ENCODE measurements at places on chromosomes 16 and 17.

- DNase-seq: no peak
These were observed 80.2 kb upstream of the STAC2 start for GRCh38 chr17:39305978-39306377.

DNA sequence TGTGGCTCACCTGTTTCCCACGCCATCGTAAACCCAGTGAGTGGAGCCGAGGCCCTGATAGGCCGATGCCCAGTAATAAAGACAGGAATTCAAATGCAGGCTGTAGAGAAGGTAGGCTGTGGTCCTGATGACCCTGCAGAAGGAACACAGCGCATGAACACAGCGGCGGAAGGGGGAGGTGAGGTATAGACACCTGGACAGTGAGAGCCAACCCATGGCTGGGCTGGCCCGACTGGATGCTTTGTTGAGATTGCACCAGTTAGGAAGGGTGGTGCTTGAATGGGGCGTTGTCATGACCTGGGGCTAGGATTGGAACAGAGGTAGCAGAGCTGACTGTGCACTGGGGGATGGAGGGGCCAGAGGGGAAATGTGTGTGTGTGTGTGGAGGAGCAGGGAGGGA is 59.2 kb downstream of the CNGB1 start:
- DNase-seq: no peak

DNA sequence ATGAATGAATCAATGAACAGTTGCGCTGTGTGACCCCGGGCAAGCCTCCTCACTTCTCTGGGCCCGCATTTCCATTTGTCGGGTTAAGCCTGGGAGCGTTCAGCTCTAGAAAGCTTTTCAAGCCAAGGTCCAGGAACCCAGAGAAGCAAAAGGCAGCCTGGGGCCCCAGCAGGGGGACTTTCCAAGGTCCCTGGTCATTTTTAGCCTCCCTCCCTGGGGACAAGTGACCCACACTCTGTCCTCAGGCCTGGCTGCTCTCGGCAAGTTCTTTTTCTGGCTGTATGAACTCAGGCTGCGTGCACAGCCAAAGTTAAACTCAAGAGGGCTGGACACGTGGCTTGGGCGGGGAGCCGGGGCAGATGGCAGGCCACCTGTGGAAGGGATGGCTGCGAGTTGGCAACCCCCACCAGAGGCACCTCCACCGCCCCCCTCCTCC is 41.4 kb upstream of the CIBAR2 start:
- DNase-seq: no peak

- peak; percentile 66 for DNase-seq
These were observed 3.7 kb upstream of the ERN1 start for GRCh38 chr17:64133546-64134215.

DNA sequence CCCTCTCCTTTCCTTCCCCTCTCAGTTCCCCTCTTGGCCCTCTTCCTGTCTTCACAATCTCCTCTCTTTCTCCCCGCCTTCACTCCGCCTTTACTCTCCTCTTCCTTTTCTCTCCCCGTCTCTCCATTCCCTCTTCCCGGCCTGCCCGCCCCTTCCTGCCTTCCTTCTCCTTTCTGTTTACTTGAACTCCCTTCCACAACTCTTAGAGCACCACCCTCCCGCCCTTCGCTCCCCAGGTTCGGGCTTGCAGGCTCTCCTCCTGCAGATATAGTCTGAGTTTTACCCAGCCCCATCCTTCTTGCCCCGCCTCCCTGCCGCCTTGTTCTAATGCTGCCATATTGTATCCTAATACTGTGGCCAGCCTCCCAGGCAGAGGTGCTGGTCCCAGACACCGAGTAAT is 201.5 kb upstream of the N4BP1 start:
- DNase-seq: no peak

- DNase-seq: peak; percentile 63
These were observed 1.0 kb upstream of the HEXIM2 start for GRCh38 chr17:45160447-45161287.

- no peak for DNase-seq
These were observed 24.6 kb upstream of the EIF1 start for GRCh38 chr17:41664172-41664457.

GRCh38 chr16:86050111-86050510 is 151.1 kb downstream of the IRF8 start:
- no peak for DNase-seq
